GM12891 (cell line): ENCODE measurements at places on chromosomes 4 and X.

GRCh38 chr4:74933562-74934015 is 673 bp downstream of the PARM1 start:
- DNase-seq = peak; percentile 5

- no peak for DNase-seq
These were observed 2.0 kb upstream of the HPGD start for GRCh38 chr4:174524242-174524641.

GRCh38 chr4:46211406-46211805 is 87.6 kb upstream of the GABRG1 start:
- DNase-seq = no peak

DNA sequence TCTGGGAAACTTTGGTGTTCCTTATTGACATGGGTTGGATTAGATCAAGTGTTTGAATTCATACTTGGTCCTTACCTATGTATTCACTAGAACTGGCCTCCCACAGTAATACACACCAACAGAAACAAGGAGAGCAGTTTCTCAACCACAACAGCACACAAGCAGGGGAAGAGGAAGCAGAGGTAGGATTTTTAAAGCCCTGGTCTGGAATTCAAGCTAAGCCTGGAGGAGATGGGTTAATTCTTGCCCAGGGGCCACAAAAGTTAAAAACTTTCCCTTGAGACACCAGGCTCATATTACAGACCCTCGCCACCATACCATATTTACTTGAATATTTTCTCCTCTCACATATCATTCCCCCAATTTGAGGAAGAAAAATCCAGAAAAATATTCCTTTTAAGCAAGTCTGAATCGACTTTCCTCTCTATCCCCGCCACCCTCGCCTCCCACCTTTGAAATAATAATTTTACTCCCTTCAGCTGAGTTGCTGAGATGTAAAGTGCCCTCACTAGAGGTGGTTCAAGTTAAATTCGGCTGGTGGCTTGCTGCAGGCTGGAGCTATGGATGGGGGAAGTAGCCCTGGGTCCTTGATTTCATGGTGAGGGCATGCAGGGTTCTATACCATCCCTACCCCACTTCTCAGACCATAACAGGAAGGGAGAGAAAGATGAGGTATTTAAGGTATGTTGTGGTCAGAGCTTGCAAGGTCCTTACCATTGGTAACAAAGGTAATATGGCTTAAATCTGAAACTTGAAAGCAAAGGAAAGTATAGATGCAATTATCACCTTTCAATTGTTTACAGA is 440.2 kb downstream of the INPP4B start:
- no peak for DNase-seq

DNA sequence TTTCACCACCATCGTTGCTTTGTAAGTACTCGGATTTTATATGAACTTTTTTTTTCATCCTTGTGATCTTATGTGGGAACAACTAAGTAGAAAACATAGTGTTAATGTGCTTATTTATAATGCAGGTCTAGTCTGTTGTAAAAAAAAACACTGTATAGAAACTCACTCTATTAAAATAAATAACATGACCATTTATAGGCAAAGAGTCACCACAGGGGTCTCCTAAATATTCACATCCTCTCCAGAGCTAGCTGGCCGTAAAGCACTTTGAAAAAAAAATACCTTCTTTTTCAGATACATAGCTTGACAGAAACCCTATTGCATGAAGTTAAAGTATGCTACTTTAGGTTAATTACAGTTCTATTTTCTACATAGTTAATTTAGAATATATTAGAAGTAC is 11.2 kb downstream of the TMEM184C start:
- no peak for DNase-seq

DNA sequence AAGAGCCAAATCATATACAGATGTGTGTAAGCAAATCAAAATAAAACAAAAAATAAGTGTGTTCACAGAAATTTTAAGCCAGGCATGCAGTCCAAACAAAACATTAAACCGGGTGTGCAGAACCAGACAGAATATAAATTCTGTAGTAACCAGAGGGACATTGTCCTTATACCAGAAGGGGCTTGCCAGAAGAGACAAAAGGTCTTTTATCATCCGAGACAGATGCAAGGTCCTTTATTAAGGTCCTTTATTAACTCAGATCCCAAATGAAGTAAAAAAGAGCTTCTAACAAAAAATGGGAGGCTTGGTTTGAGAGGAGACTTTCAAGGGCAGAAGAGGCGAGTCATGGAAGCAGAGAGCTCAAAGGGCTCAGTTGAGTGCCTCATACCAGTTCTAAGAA is 59.2 kb downstream of the RGS12 start:
- no peak for DNase-seq

- no peak for DNase-seq
These were observed 58.1 kb upstream of the BCOR start for GRCh38 chrX:40155589-40156469.

DNA sequence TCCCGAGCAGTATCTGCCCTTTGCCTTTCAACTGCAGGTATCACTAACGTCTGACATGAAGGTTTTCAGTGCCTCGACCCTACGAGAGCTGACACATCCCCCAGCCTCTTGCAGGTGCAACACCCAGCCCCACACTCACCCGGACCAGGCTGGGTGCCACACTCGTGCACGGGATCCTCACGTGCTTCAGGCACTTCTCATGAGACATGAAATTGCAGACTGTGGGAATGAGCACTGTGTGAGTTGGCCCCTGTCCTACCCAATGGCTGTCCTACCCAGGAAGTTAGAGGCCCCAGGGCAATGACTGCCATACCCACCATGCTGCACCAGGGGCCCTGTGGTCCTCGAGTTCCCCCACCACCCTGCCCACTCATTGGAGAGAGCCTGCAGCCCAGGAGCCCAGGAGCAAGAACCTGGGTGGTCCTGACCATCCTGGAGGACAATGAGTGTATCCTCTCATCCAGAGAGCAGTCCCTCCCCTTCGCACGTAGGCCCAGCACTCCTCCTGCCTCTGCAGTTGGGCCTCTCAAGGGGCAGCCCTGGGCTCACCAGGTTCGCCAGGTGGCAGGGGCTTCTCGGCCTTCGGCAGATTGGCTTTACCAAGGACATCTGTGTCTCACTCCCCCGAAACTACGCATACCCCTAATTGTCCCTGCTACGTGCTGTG is 2.4 kb downstream of the DGKQ start:
- no peak for DNase-seq

- no peak for DNase-seq
These were observed 764.8 kb downstream of the RAPGEF2 start for GRCh38 chr4:159867673-159868072.

GRCh38 chr4:3267576-3268394 is 18.8 kb downstream of the MSANTD1 start:
- DNase-seq = no peak

GRCh38 chr4:124708517-124709300 is 3.8 kb downstream of the ANKRD50 start:
- no peak for DNase-seq

DNA sequence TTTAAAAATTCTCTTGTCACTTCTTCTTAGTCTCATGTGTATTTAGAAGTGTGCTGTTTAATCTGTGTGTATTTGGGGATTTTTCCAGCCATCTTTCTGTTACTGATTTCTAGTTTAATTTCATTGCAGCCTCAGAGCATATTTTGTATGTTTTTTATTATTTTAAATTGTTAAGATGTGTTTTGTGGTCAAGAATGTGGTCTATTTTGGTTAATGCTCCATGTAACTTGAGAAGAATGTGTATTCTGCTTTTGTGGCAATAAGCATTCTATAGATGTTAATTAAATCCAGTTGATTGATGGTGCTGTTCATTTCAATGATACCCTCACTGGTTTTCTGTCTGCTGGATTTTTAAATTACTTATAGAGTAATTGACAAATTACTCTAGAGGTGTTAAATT is 38.9 kb downstream of the ANXA10 start:
- DNase-seq = no peak

DNA sequence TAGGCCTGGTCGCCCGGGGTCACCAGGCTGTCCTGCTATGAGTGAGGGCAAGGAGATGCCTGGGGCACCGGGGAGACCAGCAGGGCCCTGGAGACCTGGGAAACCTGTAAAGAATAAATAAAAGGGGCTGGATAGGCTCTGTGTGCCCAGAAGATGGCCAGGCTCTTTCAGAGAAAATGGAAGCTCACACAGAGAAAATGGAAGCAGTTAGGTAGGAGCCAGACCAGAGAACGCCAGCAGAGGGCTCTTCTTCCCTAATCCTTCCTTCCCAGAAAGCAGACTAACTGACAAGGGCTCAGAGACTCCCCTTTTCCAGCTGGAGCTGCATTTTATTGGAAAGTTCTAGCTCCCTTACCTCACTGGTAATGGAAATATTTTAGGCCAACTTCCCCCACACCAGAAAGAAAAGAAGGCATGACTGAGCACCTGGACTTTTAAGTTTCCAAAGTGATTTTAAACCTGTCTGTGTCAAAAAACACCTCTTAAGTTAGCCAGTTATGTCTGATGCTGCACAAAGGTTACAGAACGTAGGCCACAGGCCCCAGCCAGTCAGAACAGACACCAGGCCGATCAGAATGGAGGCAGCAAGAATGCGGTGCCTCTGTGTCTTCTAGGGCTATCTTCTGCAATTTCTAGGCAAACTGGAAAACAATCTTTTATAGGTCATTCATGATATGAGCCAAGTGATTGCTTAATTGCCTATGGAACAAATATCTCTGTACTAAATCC is 74.0 kb downstream of the ATG4A start:
- no peak for DNase-seq

DNA sequence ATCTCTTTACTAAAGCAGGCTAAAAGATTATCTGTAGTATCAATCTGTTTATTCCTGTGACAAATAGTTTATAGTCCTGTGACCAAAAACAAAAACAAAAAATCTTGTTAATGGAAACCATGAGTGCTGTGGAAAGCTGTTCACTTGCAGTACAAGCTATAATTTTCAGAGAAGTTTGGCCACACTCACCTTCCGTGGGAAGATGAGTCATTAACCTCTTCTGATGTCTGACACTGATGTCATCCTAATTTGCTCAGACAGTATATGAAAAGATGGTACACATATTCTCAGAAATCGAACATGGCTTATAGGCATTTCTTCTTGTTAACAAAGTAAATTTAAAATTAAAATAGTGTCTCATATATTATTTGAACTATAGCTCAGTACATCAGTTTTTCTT is 19.9 kb upstream of the ENPP6 start:
- DNase-seq = no peak

DNA sequence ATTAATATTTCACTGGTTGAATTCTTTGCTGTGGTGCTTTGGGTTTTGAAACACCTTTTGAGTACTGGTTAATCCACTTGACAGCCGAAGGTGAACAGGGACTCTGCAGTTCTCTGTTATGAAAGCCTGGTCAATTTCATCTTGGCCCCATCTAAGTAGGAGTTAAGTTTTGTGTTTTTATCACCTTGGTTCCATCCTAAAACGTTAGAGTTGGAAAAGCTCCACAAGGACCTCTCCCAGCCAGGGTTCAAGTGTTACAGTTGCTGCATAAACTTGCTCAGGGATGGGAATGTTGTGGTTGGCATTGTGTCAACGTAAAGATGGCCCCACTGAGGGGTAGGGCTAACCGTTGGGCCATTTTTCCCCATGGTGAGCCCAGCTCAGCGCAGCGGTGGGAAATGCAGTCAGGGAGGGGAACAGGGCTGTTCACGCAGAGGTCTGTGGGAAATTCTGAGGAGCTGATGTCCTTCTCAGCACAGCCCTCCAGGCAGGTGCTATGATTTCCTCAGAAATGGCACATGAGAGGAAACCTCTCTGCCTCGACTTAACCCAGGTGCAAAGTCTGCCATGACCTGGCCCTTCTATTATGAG is 188.7 kb downstream of the STIM2 start:
- no peak for DNase-seq

- no peak for DNase-seq
These were observed 29.0 kb upstream of the ERVMER34-1 start for GRCh38 chr4:52780206-52780605.

DNA sequence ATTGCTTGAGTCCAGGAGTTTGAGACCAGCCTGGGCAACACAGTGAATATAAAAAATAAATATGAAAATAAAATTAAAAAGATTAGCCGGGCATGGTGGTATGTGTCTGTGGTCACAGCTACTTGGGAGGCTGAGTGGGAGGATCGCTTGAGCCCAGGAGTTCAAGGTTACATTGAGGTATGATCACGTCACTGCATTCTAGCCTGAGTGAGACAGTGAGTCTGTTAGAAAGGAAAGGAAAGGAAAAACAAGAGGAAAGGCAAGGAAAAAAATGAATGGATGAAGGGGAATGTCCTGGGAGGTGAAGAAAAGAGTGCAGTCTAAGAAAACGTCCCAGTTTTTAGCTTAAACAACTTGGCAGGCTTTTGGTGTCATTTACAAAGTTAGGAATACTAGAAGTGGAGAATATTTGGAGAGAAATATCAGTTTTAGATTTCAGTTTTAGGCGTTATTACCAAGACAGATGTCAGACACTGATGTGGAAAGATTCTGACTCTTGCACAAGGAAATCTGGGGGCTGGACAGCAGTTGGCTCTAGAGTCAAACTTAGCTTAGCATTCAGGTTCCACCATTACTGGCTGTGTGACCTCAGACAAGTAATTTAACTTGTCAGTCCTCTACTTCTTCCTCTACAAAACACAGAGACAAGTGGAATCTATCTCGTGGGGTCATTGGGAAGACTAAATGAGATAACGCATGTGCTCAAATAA is 139.0 kb downstream of the TSPAN5 start:
- no peak for DNase-seq

DNA sequence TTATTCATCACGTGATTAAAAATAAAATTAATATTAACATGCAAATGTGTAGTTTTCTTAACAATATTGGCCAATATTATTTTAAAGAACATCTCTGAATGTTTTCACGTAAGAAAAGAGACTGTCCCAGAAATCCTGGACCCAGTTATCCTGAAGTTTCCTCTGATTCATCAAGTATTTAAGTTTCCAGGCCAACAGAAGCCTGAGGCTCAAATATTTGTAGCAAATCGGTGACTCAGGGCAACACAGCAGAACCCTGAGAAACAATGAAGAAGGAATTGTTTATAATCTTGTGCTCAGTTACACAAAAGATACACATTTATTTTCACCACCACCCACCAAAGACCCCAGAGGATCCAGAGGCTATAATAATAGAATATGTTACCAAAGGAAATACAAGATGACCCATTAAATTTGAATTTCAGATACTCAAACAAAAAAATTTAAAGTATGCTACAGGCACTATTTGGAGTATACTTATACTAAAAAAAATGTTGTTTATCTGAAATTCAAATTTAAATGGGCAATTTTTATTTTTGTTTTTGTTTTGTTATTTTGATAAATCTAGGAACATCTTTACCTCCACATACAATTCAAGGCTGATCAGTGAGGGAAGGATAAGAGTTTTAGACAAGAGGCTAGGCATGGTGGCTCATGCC is 33.9 kb upstream of the SLC7A11 start:
- DNase-seq = no peak

GRCh38 chr4:15375667-15376066 is 52.2 kb upstream of the C1QTNF7 start:
- DNase-seq = no peak

DNA sequence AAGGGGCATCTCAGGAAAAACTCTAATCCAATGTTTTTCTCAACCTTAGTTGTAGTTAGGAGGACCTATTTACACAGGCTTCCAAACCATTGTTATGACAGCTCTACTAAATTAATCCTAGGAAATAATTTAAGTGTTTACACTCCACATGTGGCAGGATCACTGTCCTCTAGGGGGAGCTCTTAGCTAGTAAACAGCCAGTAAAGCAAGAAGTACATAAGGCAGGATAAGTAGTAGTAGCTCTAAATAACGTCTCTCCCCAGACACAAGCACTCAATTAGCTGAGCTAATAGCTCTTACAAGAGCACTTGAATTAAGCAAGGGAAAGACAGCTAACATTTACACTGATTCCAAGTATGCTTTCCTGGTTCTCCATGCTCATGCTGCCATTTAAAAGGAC is 37.3 kb downstream of the NUDT11 start:
- no peak for DNase-seq

- DNase-seq = no peak
These were observed 34.0 kb upstream of the FMR1 start for GRCh38 chrX:147877726-147878125.
